Immature natural killer cell (primary cell): ENCODE measurements at places on chromosomes 2 and 18.
A peak's percentile ranks its signal among the peaks of the same experiment; 100 is the strongest.

DNA sequence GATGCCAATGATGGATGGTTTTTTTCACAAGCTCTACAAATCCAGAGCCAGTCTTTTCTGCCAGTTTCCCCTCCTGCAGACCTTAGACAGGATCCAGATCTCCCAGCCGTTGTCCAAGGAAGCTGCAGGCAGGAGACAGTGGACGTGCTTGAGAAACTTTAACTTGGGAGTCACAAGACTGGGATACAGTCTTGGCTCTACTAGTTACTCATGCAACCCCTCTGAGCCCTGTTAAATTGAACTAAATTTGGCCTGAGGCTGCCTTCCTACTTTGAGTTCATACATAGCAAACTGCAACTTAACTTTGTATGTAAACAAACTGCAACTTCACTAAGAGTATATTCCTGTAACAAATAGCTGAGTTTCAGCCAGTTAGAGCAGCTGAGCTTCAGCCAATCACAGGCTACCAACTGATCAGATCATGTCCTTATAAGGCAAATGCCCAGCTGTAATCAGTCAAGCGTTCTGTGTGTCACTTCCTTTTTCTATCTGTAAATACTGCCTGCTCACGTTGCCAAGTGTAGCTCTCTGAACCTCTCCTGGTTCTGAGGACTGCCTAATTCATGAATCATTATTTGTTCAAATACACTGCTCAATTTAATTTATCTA is 140.9 kb downstream of the CAPN13 start:
- no peak for DNase-seq

- no peak for DNase-seq
These were observed 502.2 kb upstream of the SOX11 start for GRCh38 chr2:5190023-5190422.

GRCh38 chr18:22433956-22434355 is 16.2 kb upstream of the CTAGE1 start:
- DNase-seq, result no peak

- DNase-seq, result no peak
These were observed 25.3 kb downstream of the SCG2 start for GRCh38 chr2:223576873-223577272.

GRCh38 chr2:161044095-161044865 is 115.9 kb upstream of the TANK start:
- no peak for DNase-seq

GRCh38 chr18:8319798-8320489 is 289.3 kb upstream of the RAB12 start:
- no peak for DNase-seq

GRCh38 chr18:31120594-31120993 is 18.4 kb upstream of the DSC2 start:
- DNase-seq, result no peak

GRCh38 chr2:228522276-228522675 is 340.8 kb upstream of the SPHKAP start:
- no peak for DNase-seq

DNA sequence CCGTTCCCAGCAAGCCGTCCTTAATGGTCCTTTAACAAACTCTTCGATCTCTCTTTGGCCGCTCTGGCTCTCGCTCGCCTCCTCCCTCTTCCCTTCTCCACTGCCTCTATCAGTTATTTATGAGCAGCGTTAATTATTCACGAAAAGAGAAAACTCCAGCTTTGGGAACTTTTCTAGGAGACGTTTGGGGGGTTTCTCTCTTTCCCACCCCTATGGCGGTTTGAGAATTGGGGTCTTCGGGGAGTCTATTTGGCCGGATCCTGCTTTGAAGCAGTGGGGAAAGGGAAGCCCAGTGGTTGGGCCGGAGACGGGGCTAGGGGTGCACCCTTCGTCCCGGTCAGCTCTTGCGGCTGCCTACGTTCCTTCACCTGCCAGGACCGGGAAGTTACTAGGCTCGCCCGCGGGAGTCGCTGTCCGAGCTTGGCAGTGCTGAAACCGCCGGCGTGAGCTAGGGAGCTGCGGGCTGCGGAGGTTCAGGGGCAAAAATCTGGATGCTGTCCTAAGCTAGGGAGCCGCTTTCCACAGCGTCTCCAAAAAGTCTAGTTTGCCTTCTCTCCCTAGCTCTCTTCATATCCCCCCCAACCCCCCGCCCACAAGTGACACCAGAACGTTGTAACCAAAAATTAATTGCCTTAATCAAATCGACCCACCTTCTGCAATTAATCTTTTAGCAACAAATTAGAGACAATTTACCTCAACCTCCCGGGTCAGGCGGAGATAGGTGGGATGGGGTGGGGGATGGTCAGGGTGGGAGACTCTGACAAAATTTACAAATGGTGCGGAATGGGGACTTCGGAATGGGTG is 8.9 kb upstream of the SKOR2 start:
- DNase-seq, result no peak

DNA sequence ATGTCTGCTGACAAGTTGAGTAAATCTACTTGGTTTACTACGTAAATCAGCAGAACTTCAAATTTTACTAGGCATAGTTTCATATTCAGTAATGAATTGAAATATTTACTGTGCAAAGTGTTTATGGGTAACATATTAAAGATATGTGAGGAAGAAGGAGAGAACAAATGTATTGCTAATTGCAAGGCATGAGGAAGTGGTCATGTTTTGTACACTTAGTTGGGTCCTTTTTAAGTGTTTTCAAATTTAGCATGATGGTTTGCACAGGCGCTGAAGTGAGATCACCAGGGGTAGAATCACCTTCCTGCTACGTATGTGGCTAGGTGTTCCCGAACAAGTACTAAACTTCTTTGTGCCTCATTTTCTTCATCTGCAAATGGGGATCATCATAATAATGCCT is 1534.4 kb downstream of the LRP1B start:
- DNase-seq, result no peak

DNA sequence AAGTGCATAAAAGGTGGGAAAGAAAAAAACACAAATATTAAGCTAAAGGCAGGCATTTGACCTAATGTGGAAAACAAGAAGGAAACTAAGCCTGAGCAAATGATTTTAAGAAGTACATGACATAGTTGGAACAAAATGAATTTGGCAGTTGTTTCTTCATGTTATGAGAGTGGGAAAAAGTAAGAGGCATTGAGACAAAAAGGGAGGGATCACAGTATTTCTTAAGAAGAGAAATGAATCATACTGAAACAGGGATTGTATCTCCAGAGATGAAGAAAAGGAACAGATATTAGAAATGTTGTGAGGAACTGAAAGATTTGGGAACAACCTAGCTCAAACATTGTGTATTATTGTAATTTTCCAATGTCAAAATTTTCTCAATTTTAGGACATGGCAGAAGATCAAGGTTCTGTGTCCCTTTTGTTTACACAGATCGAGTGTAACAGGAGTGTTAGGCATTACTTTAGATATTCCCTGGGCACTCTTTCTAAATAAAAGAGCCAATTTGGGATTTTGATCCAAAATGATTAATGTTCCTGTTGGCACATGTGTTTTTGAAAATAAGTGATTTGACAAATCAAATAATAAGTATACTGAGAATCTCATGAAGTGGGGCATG is 98.6 kb downstream of the CALCRL start:
- DNase-seq, result no peak

- no peak for DNase-seq
These were observed 41.4 kb downstream of the FMNL2 start for GRCh38 chr2:152376385-152376784.

GRCh38 chr2:235514627-235515363 is 21.0 kb downstream of the AGAP1 start:
- no peak for DNase-seq

DNA sequence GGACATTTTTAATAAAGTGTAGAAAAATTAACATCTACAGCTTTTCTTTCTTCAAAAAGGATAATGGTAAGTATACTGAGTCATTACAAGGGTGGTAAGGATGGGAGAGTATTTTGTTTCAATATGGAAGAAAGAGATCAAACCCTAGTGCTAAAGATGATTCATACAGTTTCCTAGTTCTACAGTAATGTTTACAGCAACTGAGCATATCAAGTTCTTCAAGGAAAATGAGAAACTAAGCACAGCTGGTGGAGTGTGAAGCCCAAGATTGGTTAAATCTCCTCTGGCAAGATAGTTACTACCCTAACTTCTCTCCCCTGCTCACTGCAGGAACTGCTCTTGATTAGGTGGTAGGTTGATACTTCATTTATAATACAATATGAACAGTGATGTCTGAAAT is 467.5 kb downstream of the XIRP2 start:
- no peak for DNase-seq

GRCh38 chr18:3493501-3494244 is 43.7 kb downstream of the TGIF1 start:
- no peak for DNase-seq

- DNase-seq, result no peak
These were observed 14.0 kb downstream of the CCDC85A start for GRCh38 chr2:56197816-56198215.

- DNase-seq, result no peak
These were observed 75.1 kb upstream of the MAP4K4 start for GRCh38 chr2:101622210-101623030.

- no peak for DNase-seq
These were observed 11.3 kb upstream of the SPATA3 start for GRCh38 chr2:230984393-230985220.

DNA sequence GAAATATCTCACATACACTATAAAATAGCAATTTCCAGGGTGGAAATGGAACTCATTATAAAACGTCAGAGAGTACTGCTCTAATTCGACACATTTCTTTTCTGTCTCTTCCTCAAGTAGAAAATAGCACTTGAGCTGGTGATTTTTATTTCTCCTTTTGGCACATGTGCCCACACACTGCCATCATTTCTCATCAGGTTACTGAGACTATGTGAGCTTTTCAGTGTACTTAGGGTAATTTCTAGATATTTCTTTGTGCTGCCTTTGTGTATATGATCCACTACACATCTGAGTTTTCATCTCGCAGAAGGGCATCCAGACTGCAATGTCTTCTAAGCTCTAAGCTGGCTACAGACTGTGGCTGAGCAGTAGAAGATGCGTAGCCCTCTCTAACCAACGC is 62.1 kb upstream of the PGAP1 start:
- DNase-seq, result no peak

GRCh38 chr2:230739961-230740360 is 27.3 kb downstream of the CAB39 start:
- no peak for DNase-seq

- peak; percentile 29 for DNase-seq
These were observed 3.7 kb upstream of the CRIM1 start for GRCh38 chr2:36351736-36352349.

- DNase-seq, result no peak
These were observed 77.0 kb upstream of the PDE1A start for GRCh38 chr2:182503886-182504285.

GRCh38 chr2:111201214-111201613 is 80.5 kb downstream of the BCL2L11 start:
- peak; percentile 7 for DNase-seq

DNA sequence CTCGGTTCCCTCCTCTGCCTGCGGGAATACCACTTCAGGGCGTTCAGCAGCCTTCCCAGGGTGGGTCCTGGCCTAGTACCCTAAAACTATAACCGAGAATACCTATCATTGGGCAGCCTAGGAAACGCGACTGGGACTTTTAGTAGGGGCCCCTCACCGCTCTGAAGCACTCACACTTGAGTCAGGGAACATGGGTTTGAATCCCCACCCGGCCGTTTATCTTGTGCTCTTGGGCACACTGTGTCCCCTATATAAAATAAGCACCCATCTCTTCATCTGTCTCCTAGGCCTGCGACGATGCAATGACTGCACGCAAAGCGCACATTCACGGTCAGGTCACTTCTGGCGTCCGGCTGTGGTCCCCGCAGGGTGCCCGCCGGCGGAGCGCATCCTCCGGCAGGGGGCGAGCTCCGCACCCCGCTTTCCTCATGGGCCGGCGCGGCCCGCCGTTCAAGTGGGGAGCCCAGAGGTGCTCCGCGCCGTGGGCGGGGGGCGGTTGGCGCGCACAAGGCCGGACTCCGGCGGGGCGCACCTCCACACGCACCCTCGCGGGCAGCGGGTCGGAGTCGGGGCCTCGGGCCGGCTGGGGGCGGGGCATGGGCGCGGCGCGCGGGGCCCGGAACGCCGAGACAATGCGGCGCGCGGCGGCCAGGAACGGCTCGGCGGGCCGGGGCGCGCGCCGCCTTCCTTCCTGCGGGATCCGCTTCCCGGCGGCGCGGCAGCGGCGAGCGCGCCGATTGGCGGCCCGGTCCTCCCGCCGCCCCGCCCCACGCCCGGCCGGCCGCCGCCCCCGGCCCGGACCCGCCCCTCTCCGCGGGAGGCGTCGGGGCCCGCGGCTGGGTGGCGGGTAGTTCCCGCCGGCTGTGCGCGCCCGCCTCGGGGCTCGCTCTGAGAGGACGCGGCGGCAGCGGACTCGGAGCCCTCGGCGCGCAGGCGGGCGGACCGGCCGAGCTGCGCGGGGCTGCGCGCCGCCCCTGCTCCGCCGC is at the start of gene ASAP2:
Gene ASAP2 (plus strand): TSS at position 850 of the 986 bp plus-strand sequence. CDS start 293 bp downstream, outside the sequence.
- DNase-seq, result peak; percentile 28

- DNase-seq, result no peak
These were observed 90.5 kb upstream of the YWHAQ start for GRCh38 chr2:9721344-9721743.

DNA sequence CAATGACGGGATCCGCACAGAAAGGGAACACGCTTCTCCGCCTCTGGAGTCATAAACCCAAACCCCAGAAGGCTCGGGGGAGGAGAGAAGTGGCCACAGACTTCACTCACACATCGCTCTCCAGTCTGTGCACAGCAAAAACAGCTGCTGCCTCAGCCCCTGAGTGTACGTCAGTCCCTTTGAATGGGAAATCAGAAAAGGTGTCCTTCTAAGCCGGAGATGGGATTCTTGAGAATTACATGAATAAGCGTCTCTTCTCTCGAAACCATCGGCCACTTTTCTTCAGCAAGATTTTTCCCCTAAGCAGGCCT is 78.3 kb downstream of the PDCL3 start:
- no peak for DNase-seq

DNA sequence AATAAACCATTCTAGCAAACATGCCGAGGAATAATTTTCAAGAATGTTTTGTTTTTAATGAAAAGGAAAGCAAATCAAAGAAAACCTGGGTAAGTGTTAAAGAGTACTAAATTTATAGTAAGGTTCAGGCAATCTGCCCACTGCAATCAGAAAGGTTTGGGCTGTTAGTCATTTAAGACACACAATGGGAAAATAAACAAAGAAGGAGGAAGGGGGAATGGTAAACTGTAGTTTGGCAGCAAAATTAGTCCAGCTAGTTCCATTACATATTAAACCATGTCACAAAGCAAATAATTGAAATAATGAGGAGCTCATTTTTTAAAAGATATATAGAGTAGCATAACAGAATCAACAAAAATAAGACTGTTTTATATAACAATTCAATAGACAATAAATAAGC is 87.5 kb upstream of the COPS8 start:
- no peak for DNase-seq

GRCh38 chr2:158505448-158505934 is 48.7 kb downstream of the PKP4 start:
- no peak for DNase-seq

GRCh38 chr2:172246649-172247048 is 143.9 kb upstream of the DLX2 start:
- no peak for DNase-seq

GRCh38 chr2:160367887-160368286 is 125.7 kb downstream of the RBMS1 start:
- DNase-seq, result peak; percentile 31
